ENCODE measurements at places on chromosomes 5 and 9.

- no peak for DNase-seq
Observed at GRCh38 chr5:99005506-99005905, 76.7 kb upstream of the CHD1 start.

- DNase-seq: no peak
Observed at GRCh38 chr9:87874304-87874623, 8.4 kb upstream of the SPATA31E1 start.

DNA sequence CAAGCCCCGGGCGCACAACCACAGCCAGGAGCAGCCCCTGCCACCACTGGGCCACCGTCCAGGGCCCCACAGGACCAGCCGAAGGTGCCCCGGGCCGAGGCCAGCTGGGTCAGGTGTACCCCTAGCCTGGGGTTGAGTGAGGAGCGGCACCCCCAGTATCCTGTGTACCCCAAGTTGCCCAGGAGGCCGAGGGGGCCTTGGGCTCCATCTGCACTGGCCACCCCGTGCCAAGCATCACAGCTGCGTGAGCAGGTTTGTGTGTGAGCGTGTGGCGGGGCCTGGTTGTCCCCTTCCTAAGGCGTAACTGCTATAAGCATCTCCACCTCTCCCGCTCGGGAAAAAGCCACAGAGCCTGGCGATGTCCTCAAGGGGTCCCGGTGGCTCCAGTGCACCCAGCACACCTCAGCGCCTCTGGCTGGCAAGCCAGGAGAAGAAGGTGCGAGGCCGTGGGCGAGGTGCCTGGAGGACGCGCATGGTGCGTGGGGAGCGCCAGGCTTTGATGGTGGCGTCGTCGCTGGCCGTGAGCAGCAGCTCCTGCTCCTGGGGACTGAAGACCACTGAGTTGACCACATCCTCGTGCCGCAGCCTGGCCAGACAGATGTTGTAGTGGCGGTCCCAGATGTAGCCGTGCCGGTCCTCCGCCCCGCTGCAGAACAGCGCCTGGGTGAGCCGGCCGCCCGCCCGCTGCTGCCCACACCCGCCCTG, 3.9 kb downstream of the FBXW5 start:
- DNase-seq: no peak

DNA sequence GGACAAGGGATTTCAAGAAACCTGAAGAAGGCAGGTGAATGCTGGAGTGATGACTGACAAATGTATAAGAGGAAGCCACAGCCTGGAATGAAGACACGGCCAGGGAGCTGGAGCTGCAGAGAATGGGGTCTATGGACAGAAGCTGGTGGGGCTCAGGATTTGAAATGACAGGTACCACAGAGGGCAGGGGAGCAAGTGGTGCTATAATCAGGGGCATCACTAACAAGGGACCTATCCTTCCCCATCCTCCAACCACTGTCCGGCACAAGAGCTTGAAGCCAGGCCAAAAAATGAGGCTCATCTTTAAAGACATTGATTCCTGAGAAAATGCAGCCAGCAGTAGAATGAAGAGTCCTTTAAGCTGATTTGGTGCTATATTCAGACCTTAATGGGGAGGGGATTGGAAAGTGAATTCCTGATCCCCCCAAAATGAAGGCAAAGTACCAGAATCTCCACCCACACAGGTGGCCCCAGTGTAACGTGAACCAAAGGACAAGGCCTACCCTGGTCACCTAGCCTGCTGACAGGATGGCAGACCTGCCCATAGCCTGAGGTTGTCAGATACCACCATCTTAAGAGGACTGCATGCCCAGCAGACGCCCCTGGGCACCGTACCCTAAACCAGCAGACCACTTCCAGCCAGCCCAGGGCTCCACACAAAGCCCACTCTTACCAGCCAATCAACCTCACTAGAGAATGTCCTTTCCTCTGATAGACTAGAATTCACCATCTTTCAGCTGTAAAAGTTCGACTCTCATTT, 109.2 kb downstream of the SAXO1 start:
- no peak for DNase-seq

DNA sequence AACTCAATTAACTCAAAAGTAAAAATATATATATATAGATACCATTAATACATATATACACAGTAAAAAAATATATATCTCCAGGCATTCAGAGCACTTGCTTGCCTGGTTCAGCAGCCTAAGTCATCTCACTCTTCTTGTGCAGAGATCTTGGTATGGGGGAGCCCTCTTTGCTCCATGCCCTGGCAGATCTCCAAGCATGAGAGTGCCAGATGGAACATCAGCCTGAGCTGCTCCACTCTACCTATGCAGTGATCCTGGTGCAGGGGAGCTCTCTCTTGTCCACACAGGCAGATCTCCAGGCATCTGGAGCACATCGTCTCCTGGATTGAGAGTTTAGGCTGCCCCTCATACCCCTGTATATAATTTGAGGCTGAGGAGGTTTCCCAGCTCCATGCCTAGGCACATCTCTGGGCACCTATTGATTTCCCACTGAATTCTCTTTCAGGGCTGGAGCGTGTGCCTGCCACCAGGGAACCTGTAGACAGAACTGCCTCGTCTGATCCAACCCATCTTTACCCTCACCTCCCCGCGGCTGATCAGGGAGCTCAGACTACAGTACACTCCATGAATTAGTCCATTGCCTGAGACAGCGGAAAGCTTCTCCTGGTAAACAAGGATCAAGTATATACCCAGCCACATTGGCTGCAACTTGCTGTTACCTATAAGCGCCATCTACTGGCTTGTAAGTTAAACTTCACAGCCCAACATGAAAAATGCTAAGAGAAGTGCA, 342.4 kb upstream of the GRIA1 start:
- no peak for DNase-seq

DNA sequence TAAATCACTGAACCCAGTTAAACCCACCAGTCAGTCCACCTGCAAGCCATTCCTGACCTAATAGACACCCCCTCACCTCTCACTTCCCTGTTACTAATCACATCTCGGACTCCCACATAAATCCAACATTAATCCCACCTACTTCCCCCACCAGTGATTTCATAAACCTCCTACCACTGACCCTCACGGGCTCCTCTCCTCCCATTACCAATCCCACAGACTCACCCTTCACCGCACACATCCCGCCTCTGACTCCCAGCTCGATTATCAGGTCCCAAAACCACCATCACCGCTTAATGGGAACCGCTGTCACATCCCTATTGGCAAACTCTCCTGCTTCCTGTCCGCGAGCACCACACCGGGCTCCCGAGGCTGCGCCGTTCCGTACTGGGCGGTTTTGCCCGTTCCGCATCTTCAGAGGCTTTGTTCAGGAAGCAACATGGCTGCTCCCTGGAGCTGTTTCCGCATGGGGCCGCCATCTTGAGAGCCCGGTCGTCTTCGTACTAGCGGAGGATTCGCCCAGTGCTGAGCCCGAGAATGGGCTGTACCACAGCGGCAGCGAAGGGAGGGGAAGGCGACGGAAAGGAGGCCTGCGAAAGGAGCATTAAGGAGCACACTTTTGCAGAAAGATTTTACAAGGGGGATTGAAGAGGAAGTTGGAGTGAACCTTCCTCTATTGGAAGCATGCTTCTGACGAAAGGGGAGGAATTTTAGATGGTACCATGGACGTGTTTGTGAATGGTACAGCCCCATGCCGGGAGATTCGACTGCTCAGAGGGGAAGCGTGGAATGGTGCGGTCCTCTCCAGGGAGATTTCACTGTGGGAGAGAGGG, at the start of gene ZNF300:
TSS of gene ZNF300 (minus strand) at position 502 of the 833 bp plus-strand sequence. CDS start 1,825 bp downstream, outside the sequence.
- DNase-seq: peak; percentile 54

DNA sequence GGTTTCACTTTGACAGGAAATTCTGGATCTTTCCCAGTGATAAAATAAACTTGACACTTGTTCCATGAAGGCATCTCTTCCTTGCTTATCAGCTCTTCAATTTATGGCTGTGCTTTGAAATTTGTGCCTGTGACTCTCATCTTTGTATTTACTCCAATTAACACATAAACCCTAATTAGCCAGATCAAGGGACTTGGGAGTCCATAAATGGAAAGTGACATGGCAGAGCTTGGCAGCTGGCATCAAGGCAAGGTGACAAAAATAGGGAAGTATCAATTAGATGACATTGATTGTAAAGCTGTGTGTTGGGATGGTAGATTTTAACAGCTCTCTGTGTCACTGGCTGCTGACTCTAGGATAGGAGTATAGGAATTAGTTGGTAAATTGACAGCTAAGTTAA, 133.9 kb downstream of the PBX3 start:
- DNase-seq: no peak

DNA sequence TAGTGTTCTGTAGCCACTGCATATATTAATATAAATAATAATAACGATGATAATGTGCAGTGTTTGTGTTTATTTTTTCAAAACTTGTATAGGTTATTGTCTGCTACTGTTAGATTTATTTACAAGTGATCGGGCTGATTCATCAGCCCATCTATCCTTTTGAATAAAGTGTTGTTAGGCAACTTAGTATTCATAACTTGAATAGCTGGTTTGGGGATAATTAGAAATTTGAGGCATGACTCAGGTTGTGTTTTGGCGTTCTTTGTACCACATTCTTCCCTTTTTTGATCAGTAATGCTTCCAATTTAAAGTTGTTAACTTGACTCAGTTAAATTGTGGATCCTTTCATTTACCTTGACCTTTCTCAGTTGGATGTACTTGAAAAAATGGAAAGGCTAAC, 69.7 kb downstream of the FOCAD start:
- no peak for DNase-seq

DNA sequence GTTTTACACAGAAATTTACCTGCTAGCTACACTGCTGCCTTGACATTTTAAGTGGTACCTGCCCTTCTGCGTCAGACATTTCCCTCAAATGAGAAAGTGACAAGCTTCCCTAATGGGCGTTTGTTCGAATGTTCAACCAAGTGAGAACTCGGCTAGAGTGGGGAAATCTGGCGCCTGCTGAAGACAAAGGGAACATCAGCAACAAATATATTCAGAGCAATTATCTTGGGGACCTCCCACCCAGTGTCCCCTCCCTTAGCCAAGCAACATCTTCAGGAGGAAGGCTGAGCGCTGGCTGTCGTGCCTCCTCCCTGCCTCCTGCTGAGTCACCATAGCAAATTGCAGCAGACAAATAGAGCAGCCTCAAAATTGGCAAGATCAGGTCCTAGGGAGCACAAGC, 57.1 kb downstream of the MFAP3 start:
- no peak for DNase-seq

- DNase-seq: no peak
Observed at GRCh38 chr9:138009803-138010690, 132.5 kb downstream of the CACNA1B start.

GRCh38 chr5:6961837-6962635, 248.8 kb downstream of the TENT4A start:
- DNase-seq: no peak

DNA sequence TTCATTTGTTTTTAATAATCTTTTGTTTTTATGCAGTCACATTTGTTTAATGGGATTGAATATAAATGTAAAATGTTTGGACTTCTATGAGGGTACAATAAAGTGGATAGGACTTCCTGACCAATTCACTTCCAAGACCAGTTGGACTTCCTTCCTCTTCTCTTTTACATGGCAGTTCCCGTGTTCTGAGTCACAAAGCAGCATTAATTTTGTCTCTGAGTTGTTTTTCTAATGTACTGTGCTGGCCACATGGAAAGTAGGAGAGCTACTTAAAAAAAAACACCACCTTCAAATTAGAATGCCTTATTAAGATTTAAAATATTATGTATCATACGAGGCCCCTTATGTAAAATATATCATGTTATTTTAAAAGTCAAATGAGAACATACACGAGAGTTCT, 87.3 kb downstream of the CCDC171 start:
- no peak for DNase-seq

GRCh38 chr5:153523831-153524230, 33.4 kb downstream of the GRIA1 start:
- no peak for DNase-seq

DNA sequence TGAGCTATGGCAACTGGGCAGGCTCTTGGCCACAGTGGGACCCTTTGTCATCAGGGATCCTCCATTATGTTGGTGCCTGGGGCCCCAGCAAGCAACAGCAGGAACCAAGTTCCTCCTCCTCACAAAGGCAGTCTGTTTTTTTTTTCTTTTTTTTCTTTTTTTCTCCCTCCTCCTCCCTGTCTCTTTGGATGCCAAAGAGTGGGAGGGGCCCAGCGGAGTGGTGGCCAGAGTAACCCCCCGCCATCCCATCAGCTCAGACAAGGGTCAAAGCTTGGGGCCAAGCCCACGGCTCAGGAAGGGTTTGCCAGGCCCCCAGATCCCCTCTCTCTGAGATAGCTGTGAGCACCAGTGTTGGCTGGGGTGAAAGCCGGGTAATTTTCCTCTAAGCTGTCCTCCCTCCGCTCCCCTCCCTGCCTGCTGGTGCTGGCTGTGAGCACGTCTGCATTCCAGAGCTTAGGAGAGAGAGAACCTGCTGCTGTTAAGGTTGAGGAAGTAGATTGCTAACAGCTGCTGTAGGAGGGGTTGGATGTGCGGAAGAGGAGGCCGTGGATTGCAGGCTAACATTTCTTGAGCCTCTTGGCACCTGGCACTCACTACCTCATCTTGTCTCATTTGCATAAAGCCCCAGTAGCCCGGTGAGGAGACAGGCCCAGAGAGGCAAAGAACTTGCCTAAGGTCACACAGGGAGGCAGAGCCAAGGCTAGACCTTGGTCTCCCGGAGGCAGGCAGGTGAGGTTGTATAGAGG, 21.2 kb downstream of the GSN start:
- DNase-seq: no peak

GRCh38 chr5:151108566-151108965, 27.7 kb upstream of the TNIP1 start:
- no peak for DNase-seq

DNA sequence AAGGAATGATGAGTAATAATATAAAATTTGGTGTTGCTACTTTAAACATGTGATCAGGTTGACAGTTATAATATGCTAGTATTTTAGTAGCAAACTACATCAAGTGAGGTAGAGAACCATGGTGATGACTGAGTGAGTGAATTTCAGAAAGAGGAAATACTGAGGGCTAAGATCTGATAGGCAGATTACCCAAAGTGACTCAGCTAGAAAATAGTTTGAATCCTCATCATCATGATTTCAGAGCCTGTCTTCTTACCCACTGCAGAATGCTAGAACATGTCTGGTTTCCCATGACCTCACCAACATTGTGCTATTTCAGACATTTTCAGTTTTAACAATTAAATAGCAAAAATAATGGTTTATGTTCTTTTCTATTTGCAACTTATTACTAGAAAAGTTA, 602.1 kb downstream of the TAF11L14 start:
- no peak for DNase-seq

DNA sequence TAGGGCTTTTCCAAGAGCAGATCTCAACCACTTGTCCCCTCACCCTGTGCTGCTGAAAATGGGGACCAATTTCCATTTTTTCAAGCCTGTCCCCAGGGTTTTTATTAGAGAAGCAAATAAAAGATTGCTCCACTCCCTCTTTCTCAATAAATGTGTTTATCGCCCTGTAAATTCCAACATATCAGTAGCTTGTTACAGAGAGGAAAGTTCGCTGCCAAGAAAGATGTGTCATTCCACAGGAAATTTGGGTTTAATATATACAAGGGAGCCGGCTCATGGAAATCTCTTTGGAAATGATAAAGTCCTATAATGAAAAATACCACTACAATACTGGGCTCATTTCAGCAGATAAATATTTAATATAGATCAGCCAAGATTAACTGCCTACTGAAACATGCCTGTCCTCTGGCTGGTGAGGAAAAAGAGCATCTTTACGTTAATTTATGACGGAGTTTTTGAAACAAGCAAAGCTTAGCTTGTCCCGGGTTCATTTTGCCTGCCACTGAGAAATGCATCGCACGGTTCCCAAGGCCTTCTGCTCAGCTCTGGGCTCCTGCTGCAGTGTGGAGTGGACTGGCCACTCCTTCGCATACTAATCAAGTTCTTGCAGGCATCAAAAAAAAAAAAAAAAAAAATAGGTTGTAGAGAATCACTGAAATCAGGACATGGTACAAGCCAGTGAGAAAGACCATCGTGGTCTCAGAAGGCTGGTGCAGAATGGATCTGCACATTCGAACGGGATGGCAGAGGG, 84.5 kb downstream of the BRINP1 start:
- DNase-seq: no peak

- DNase-seq: no peak
Observed at GRCh38 chr5:149824120-149824519, 94.0 kb downstream of the PPARGC1B start.
